ENCODE measurements at places on chromosomes 4 and X. TPM values are rescaled to one million over a fixed set of nuclear protein-coding genes. Genes with fewer than 3 reads are reported as not detected.

GRCh38 chrX:35590210-35590609 is 207.9 kb upstream of the MAGEB16 start:
- DNase-seq, result no peak

- no peak for DNase-seq
Measured at GRCh38 chr4:41339812-41340809, 83.4 kb downstream of the UCHL1 start.

DNA sequence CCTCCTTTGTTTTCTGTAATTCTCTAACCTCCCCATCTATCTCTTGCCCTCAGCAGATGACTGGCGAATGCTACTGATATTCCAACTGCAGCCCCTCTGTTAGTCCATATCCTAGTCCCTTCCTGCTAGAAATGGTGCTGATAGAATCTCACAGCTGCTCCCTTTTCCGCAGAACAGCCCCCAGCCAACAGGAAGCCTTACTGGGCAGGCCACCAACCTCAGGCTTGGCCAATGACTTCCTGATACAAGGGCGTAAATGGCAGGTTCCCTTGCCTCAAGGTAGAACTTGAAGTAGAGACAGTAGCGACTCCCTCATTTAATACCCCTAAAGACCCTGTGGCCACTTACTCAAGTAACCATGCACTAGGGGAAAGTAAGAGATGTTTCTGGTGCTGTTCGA is 26.7 kb upstream of the SLC2A9 start:
- DNase-seq, result no peak

GRCh38 chrX:69192603-69193002 is 27.4 kb upstream of the PJA1 start:
- DNase-seq, result no peak

DNA sequence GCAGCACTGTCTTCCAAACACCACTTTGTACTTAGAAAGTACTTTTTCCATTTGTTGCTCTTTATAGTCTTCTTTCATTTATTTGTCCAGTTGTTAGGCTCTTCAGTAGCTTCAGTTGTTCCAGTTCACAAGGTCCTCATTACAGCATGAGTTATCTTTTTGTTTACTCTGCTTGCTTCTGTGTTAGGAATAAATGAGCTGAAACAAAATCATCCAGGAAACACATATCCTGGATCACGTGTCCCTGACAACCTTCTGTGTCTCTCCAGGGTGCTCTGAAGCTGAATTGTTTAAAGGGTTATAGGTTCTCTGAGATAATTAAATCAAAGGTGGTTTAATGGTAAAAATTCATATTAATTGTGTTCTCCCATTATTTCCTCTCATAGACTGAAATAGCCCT is 19.9 kb upstream of the KLHL8 start:
- no peak for DNase-seq

- no peak for DNase-seq
Measured at GRCh38 chrX:73847100-73847499, 284.1 kb downstream of the CHIC1 start.

DNA sequence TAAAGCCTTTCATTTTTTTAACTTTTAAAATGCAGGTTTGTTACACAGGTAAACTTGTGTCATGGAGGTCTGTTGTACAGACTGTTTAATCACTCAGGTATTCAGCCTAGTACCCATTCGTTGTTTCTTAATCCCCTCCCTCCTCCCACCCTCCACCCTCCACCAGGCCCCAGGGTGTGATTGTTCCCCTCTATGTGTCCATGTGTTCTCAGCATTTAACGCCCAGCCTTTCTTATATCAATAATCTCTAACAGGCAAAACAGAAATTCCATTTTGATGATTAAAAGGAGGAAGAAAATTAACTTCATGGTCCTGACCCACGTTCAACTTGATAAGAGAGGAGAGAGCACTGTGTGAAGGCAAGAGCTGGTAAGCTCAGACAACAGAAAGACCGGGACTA is 75.1 kb downstream of the TSPAN5 start:
- DNase-seq, result no peak

- DNase-seq, result no peak
Measured at GRCh38 chr4:115515366-115515765, 401.9 kb upstream of the NDST4 start.

GRCh38 chr4:159197260-159197884 is 94.5 kb downstream of the RAPGEF2 start:
- DNase-seq, result no peak

DNA sequence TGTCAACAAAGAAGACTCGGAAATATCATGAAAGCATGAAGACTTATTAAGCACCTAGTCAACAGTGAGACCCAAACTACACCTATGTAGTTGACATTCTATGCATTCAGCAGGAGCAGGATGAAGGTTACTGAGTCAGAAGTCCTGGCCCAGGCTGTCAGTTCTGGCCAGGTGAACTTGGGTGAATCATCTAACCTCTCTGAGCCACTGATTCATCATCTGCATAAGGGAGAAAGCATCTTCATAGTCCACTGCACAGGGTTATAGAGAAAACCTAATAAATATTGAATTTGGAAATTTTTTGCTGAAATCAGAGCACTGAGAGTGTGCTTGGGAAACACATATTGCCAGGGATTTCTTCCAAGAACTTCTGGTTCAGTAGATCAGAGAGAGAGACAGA is 296.0 kb upstream of the SFRP2 start:
- DNase-seq, result no peak

DNA sequence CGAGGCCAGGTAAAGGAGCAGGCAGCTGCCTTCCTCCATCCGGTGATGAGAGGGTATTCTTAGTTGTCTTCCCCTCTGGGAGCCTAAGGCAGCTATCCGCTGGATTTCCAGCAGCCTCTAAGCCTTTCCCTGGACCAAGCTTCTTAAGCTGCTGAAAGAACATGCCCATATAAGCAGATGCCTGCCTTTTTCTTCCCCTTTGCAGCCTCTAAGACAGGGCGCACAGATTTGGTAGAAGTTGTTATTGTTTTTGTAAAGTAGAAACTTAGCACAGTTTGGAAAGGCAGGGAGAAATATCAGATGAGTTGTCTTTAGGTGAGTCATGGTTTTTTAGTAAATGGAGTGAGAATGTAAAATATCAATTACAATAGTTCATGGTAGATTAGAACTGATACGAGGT is 210.8 kb downstream of the ARHGAP10 start:
- DNase-seq, result no peak

- DNase-seq, result no peak
Measured at GRCh38 chrX:2708021-2708420, 16.9 kb downstream of the CD99 start.

GRCh38 chr4:31949045-31949444 is 1228.9 kb downstream of the PCDH7 start:
- DNase-seq, result no peak

- DNase-seq, result no peak
Measured at GRCh38 chrX:107706309-107706708, 69.3 kb downstream of the TSC22D3 start.

DNA sequence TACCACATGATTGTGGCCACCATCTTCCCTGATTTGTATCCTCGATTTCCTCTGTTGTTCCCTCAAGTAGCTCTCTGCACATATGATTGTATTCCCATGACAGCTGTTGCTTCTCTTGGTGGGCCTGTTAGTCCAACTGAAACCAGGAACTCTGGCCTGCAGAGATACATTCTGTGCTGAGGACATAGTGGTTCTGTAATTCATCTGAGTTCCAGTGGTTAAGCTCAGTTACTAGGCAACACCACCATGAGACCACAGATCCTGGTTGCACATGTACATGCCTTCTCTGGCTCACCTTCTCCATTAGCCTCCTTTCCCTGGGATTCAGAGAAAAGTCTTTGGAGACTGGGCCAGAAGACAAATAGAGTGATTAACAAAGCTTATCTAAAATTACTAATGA is 172.1 kb upstream of the SLC7A11 start:
- DNase-seq, result no peak

GRCh38 chrX:17931855-17932254 is 70.8 kb upstream of the RAI2 start:
- no peak for DNase-seq

DNA sequence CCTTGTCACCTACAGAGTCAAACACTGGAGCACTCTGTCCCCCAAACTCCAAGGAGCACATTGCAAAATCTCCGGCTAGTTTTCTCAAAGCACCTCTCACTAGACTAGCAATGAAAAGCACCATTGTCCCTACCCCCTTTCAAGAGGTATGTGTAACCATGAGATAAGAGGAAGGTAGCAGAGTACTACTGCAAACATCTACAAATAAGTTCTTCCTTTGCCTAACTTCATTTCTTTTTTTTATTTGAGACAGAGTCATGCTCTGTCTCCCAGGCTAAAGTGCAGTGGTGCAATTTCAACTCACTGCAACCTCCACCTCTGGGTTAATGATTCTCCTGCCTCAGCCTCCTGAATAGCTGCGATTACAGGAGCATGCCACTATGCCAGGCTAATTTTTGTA is 17.7 kb downstream of the PPP4R3C start:
- DNase-seq, result no peak

DNA sequence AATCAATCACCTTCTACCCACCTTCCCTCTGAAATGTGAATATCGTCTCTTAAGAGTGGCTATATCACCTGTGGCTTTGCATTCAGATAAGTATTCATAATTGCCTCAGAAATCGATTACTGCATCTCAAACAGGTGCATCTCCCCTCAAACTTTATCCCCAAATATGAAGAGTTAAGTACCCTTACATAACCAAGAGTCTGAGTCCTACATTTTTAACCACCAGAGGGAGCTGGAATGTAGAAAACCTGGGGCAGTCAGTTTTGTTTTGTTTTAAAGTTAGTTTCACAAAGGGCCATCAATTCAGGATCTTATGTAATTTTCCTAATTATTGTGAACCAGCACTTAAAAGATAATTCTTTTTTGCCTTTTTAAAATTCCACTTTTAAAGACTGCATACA is 5.7 kb downstream of the TCEANC start:
- no peak for DNase-seq

DNA sequence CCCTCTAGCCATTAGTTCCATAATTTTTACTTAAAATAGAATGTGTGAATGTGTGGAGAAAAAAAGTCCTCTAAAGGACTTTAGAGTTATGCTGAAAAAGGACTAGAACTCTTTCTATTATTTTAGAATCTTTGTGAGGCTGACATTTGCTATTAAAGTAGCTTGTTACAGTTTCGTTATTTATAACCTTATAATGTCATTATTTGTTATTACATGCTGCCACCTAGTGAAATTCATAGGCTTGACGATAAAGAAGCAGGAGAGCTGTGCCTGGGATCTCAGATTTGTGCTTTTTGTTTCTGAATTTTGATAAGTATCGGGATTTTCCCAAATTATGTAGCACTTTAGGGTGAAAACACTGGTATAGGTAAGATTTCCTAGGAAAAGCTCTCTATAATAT is 38.5 kb upstream of the TAPT1 start:
- DNase-seq, result no peak

- DNase-seq, result no peak
Measured at GRCh38 chr4:27742816-27743215, 882.2 kb downstream of the STIM2 start.

DNA sequence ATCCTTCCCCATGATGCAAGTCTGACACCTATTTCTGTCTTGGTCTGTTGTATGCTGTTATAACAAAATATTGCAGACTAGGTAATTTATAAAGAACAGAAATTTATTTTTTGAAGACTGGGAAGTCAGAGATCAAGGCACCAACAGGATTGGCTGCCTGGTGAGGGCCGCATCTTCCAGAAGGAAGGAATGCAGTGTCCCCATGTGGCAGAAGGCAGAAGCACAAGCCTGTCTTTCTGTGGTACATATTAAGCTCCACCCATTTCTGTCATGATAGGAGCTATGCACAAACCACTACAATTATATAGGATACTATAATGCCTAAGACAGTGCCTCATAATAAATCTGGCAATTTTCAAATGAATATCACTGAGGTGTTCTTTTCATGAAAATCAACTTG is 502.3 kb upstream of the DIAPH2 start:
- no peak for DNase-seq

DNA sequence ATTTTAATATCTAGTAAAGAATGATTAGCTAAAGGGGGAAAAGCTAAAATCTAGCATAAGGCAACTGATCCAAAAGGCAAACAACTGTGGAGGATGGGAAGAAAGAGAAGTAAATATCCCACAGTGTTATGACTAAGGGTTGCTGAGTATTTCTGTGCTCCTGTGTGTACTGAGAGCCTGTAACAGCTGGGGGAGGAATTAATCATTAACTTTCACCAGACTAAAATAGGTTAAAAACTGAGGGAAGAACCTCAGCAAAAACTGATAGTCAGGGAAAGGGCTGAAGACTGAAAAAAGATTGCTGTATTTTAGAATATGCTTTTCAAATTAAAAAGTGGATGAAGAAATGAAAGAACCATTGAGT is 365.9 kb downstream of the CXXC4 start:
- DNase-seq, result no peak

DNA sequence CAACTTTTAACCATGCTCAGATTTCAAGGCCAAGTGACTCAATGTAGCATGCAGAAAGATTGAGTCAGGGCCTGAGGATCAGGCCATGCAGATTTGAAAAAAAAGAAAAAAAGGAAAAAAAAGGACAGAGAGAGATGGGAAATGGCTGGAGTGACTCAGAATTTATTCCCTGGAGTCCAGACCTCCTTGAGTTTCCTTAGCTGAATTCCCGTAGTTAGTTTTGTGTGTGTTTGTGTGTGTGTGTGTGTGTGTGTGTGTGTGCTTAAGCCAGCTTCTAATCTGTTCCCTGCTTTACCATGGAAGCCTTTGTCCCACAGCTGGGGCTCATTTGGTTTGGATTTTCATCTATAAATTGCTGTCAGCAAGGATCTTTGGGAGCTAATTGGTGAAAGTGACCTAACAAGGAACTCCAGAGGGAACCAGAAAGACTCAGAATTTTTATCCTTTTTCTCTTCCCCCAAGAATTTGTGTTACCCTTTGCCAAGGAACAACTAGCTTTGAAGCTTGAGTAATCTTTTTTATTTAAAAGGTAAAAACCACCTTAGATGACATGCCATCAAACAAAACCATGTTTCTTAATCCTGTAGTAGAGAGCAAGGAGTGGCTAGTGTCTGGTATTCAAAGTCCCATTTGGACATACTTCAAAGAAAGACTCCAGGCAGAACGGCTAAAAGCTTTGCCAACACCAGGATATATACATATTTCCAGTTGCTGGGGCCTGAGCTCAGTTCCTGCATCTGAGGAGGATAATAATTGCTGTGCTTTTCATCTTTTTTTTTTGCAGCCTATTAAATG is 109.0 kb upstream of the DDIT4L start:
- no peak for DNase-seq

- DNase-seq, result no peak
Measured at GRCh38 chr4:186227221-186227620, at the start of gene KLKB1. Gene KLKB1 (plus strand): TSS chr4:186227507. CDS start chr4:186228196, 689 bp downstream.

DNA sequence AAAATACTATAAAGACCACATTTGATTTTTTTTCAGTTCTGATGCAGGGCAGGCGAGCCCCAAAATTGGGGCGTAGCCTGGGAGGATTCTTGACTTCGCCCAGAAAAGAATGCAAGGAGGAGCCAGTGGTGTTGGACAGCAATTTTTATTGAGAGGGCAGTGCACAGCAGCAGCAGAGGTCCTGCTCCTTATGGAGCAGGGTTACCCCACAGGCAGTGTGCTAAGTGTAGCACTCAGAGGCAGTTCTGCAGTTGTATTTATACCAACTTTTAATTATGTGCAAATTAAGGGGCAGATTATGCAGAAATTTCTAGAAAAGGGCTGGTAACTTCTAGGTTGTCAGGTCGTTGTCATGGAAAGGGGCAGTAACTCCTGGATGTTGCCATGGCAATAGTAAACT is 69.9 kb downstream of the GASK1B start:
- DNase-seq, result no peak

GRCh38 chr4:118396881-118397622 is 44.2 kb upstream of the PRSS12 start:
- DNase-seq, result no peak

The SLC39A8 gene
- total RNA-seq, result 66.5 TPM

The HPGDS gene
- total RNA-seq, result not detected

The HEPH gene
- total RNA-seq, result not detected

The CENPVL1 gene
- not detected for total RNA-seq

The PDE5A gene
- total RNA-seq, result 1.4 TPM

The WNK3 gene
- total RNA-seq, result 0.33 TPM

The TIGD4 gene
- total RNA-seq, result 0.34 TPM

The PAGE1 gene
- not detected for total RNA-seq

The RAB39B gene
- total RNA-seq, result 9.4 TPM
